ENCODE measurements at places on chromosomes 1 and 21. TPM values are rescaled to one million over a fixed set of nuclear protein-coding genes. Genes with fewer than 3 reads are reported as not detected.

- no peaks in the 10 kb centered on the region for H3K4me1 ChIP-seq
- no peaks in the 10 kb centered on the region for H3K36me3 ChIP-seq
- H3K27me3 ChIP-seq: no peaks in the 10 kb centered on the region
These were observed 19.4 kb upstream of the WASF2 start for GRCh38 chr1:27509127-27510080.

DNA sequence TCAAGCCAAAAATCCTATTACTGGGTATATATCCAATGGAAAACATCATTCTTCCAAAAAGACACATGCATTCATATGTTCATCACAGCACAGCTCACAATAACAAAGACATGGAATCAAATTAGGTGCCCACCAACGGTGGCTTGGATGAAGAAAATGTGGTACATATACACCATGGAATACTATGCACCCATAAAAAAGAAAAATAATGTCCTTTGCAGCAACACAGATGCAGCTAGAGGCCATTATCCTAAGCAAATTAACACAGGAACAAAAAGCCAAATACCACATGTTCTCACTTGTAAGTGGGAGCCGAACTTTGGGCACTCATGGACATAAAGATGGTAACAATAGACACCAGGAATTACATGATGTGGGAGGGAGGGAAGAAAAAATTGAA lies 113.6 kb downstream of the MRPL39 start:
- no peak for DNase-seq
- no peaks in the 10 kb centered on the region for H3K27me3 ChIP-seq
- H3K36me3 ChIP-seq: no peaks in the 10 kb centered on the region
- no peak overlapping the region for H3K27ac ChIP-seq
- H3K4me1 ChIP-seq: no peaks in the 10 kb centered on the region
- H3K4me3 ChIP-seq: no peak overlapping the region

Gene C4BPA
- not detected for polyA plus RNA-seq

Gene TRIM46
- polyA plus RNA-seq: 1.6 TPM

DNA sequence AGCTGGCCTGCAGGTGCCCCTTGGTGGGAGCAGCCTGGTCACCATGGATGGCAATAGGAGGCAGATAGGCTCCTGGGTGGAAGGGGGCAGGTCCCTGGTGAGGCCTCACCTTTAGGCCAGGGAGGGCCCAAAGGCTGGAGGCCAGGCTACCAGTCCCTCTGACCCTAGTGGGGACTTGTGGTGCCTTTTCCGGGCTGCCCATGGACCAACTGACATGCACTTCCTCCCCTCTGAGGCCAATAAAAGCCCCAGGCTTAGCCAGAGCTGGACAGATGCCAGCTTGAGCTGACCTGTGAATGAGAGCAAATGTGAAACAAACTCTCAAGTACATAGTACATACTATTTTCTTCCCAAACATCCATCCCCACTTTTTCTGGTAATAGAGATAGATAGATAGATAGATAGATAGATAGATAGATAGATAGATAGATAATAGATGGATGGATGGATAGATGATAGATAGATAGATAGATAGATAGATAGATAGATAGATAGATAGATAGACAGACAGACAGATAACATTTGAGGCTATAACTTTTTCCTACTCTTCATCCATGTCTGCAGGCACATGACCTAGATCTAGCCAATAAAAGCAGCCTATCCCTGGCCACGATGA lies 9.2 kb upstream of the CTTNBP2NL start:
- no peaks in the 10 kb centered on the region for H3K36me3 ChIP-seq
- peaks cover 8% of the 10 kb centered on the region for H3K27me3 ChIP-seq
- H3K4me3 ChIP-seq: no peak overlapping the region
- DNase-seq: no peak
- no peak overlapping the region for H3K27ac ChIP-seq
- peaks cover 7% of the 10 kb centered on the region for H3K4me1 ChIP-seq

- H3K4me3 ChIP-seq: no peak overlapping the region
- H3K4me1 ChIP-seq: no peaks in the 10 kb centered on the region
- H3K27ac ChIP-seq: no peak overlapping the region
- H3K27me3 ChIP-seq: no peaks in the 10 kb centered on the region
- DNase-seq: no peak
These were observed 3.1 kb upstream of the SLC16A4 start for GRCh38 chr1:110393691-110394492.
